ENCODE measurements at places on chromosomes 13 and 19. TPM values are rescaled to one million over a fixed set of nuclear protein-coding genes. Genes with fewer than 3 reads are reported as not detected.

DNA sequence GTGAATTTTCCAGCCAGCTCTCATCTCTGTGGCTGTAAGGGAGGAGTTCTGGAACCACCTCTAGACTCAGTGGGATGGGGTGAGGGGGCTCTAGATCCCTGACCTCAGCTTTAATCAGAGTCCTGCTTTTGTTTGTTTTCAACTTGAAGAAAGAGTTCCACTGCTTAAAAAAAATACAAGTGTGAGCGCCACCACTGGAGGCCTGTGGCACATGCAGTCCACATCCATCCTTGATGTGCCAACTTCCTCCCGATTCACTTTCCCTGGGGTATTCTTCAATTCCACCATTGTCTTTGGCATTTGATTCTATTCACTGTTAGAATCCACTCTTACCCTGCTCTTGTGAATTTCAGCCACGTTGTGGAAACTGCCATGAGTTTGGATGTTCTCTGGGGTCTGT is 62.4 kb upstream of the GJB6 start:
- no peak for DNase-seq

GRCh38 chr13:80695841-80696240 is 354.9 kb upstream of the SPRY2 start:
- DNase-seq: no peak

GRCh38 chr13:28031220-28031895 is 42.9 kb upstream of the URAD start:
- DNase-seq: no peak

Gene PCP2
- not detected for total RNA-seq

DNA sequence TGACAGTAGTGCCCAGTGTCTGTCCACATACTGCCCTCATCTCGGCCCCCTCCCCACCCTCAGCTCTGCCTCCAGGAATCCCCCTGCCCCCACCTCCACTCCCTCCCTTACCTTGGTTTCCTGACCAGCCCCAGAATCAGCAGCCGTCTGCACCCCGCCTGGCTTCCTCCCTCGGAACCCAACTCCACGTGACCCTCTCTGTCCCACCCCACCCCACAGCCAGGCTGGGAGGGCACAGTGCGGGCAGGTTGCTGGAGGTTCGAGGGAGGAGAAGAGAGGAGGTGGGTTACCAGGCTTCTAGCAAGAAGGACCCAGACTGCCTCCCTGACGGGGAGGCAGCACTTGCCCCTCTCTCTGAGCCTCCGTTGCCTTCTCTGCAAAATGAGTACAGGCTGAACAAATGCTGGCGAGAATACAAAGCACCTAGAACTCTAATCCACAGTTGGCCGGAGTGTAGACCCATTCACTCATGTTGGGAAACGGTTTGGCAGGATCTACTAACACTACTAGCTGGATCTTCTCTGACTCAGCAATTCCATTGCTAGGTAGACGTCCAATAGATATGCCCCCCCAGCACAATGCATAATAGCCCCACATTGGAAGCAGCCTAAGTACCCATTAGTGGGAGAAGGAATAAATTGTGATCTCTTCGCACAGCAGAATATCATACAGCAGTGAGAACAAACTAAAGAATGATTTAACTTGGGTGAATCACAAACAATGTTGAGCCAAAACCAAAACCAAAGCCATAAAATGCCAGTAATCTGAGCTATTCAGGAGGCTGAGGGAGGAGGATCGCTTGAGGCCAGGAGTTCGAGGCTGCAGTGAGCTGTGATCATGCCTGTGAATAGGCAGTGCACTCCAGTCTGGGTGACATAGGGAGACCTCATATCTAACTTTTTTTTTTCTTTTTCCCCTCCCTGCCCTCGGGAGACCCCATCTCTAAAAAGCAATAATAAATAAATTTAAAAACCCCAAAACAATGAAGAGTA is at the start of gene RASAL3:
Gene RASAL3, minus strand, starts transcription at position 151 of the 992 bp plus-strand sequence. CDS start 186 bp downstream, outside the sequence.
- no peak for DNase-seq

Measured in IMR-90 (cell line).